ENCODE measurements at places on chromosomes 12 and 14. TPM values are rescaled to one million over a fixed set of nuclear protein-coding genes. Genes with fewer than 3 reads are reported as not detected.

DNA sequence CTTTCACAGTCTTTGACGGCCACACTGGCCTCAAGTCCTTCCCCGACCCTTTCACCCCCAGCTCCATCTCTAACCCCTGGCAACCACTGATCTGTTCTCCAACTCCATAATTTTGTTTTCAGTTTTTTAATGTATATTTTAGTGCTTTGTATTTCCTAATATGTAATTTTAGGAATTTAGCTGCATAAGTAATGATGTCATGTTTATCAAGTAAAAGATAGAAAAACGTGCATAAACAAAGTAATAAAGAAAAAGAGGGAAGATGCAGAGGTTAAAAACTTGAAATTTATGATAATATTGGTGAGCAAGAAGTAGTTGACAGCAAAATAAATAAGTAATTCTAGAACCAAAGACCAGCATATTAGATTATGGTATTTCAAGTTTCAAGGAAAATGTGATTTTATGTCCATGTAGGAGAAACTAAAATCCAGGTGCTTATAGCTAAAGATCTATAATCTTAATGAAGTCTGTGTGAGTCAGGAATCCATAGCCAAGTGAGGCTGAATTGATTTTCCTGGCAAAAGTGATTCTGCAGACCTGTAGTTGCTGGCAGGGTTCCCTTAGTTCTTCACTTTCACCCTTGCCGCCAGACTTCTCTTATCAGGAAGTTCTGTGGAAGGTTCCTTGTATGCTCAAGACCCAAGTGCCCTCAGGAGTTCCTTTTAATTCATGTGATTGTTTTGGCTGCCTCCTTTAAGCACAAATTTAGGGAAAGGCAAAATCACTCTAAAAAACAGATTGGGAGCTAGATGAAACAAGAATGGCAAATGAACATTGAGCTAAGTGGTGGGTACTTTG is 24.4 kb downstream of the FBXW8 start:
- DNase-seq, result no peak

DNA sequence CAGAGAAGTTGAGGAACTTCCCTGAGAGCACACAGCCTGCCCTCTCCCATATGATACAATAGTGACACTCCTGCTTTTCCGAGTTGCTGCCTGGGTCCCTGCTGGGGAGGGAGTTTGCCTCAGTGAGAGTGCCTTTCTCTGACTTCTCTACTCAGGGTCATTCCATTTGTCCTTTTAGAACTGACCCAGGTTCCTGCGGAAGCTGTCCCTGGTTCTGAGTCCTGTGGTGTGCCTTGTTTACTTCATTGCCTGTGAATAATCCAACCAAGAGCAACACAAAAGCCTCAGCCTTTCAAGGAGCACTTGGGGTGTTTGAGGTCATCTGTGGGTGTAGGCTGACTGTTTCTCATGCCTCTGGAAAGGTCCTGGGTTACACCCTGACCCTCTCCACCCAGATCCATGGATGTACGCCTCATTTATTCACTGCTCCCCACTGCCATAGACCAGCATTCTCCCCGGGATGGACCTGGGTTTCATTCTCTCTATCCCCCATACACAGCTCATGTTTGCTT is 13.6 kb downstream of the SERPINA1 start:
- DNase-seq, result no peak

- no peak for DNase-seq
These were observed 47.9 kb downstream of the NUAK1 start for GRCh38 chr12:106090591-106091445.

DNA sequence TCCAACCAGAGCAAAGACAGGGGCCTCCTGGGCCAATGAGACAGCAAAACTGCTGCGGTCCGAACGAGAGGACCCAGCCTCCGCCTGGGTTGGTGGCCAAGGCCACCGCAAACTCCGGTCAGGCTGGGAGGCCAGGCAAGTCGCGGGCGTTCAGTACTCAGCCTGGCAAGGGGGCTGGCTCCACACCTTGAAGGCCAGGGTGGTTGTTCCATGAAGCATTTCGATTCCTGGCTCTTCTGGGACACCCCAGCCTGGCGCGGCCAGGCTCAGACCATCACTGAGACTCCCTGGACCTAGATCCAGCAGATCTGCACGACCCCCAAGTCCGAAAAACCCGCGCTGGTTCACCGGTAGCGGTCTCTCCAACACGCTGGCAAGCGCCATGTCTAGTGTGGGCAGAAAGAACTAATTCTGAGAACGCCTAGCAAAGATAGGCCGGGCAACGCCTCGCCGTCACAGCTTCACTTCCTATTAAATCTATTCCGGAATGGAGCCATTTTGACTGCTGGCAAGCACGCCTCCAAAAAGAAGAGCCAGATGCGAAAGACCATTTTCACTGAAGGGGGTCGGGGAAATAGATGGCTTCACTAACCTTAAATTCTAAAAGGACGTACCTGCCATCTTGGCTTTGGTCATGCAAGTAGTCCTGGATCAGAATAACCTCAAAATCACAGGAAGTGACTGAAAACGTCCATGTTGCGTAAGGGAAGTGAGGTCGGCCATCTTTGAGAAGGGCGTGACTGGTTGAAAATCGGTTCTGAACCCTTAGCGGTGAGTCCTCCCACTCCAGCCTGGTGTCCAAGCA is at the start of gene PSMB5:
TSS of gene PSMB5 (minus strand) at position 403 of the 805 bp plus-strand sequence. CDS start at position 384, 19 bp downstream.
- DNase-seq, result no peak

DNA sequence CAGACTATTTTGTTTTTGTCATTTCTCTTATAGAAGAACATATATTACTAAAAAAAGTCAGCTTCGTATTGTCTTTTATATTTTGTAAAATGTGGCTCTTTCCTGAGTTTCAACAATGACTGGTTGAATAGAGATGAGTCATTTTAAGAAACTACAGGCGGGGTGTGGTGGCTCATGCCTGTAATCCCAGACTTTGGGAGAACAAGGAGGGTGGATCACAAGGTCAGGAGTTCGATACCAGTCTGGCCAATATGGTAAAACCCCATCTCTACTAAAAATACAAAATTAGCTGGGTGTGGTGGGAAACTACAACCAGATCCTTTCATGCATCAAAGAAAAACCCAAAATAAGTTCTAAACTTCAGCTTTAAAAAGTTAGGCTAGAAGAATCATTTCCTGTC is 28.8 kb downstream of the HECTD4 start:
- no peak for DNase-seq

DNA sequence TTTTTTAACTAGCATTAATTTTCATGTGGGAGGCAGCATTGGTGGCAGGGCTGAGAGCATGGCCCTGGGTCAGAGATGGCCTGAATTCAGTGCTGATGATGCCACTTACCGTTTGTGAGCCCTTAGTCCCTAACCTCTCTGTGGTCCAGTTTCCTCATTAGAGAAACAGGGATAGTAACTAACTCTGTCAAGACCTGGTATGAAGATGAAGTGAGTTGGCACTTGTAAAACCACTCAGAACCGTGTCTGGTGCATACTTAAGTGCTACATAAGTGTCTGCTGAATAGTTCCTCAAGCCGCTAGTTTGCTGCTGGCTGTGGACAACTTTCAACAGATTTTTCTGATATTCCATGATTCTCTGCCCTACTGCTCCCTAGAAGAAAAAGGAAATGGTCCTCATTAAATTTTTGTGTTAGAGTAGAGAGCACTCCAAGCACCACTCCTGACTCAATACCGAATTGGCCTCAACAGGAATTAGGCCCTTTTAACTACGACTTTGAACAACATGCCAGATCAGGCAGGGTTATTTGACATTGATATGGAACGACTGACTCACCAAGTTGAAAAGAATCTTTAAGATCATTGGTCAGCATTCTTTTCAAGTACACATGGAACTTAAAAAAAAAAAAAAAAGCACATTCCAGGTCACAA is 250.2 kb downstream of the ANO2 start:
- no peak for DNase-seq

STAC3 gene
- 20.2 TPM for total RNA-seq

NFE2 gene
- total RNA-seq, result 5.7 TPM

All from skin of body (tissue), 3 donors.